Testis (tissue), 5 donors: ENCODE measurements at places on chromosomes 11 and 22. TPM values are rescaled to one million over a fixed set of nuclear protein-coding genes. Genes with fewer than 3 reads are reported as not detected.
A peak's percentile ranks its signal among the peaks of the same experiment; 100 is the strongest.

IGLL1 gene
- total RNA-seq: 24.6 TPM

- H3K27me3 ChIP-seq: no peaks in the 10 kb centered on the region
- no peak overlapping the region for H3K4me3 ChIP-seq
- no peak overlapping the region for H3K27ac ChIP-seq
- no peak for DNase-seq
Observed at GRCh38 chr22:26786398-26786797, 129.0 kb downstream of the MIAT start.

DNA sequence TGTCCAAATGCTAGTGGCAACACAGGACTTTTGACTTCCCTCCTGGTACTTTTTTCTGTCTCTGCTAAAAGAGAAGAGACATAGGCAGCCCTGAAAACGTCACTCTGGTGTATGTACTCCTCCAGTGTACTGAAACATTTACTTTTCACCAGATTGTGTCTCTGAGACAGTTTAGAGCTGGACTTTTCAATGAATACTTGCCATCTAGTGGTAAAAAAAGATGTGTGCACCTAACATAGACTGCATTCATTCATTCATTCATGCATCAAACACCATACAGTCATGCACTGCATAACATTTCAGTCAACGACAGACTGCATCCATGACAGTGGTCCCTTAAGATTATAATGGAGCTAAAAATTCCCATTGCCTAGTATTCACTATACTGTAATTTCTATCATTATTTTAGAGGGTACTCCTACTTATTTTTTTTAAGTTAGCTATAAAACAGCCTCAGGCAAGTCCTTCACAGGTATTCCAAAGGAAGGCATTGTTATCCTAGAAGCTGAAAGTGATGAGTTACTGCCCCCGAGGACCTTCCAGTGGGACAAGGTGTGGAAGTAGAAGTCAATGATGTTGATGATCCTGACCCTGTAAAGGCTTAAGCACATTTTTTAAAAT is 186.2 kb downstream of the SPON1 start:
- no peaks in the 10 kb centered on the region for H3K36me3 ChIP-seq
- no peaks in the 10 kb centered on the region for H3K4me1 ChIP-seq

DNA sequence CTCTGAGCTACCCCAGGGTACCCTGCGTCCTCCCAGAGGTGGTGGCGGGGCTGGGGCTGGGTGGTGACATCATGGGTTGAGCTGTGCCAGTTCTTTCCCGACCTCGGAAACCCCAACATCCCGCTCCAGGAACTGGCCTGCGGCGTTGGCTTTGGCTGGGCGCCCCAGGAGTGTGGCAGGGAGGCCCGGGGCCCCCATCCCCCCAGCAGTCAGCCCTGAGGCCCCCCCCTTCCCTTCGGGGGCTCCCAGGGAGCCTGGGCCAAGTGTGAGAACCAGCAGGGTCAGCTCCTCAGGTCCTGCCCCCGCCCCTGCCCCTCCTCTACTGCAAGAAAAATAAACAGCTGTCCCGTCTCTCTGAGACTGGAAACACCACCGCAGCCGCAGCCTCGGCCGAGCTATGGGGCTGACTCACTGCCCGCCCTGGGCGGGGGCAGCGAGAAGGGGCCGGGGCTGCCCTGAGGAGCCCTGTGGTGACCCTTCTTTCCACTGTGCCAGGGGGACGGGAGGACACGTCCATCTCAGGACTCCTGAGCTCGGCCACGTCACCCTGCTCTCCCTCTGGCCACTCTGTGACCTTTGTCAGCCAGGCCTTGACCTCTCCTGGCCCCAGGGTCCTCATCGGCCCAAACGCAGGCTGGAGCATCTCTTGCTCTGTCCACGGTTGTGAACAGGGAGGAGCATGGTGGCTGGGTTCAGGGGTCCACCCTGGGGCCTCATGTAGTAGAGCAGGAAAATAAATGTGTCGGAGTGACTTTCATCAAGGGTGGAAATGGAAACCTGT is 73.4 kb downstream of the WNT7B start:
- no peak overlapping the region for H3K27ac ChIP-seq
- no peak overlapping the region for H3K4me3 ChIP-seq
- H3K36me3 ChIP-seq: no peaks in the 10 kb centered on the region
- no peaks in the 10 kb centered on the region for H3K27me3 ChIP-seq
- H3K4me1 ChIP-seq: no peaks in the 10 kb centered on the region

PGA5 gene
- 0.43 TPM for total RNA-seq

ATP6V1E1 gene
- 160 TPM for total RNA-seq

DNA sequence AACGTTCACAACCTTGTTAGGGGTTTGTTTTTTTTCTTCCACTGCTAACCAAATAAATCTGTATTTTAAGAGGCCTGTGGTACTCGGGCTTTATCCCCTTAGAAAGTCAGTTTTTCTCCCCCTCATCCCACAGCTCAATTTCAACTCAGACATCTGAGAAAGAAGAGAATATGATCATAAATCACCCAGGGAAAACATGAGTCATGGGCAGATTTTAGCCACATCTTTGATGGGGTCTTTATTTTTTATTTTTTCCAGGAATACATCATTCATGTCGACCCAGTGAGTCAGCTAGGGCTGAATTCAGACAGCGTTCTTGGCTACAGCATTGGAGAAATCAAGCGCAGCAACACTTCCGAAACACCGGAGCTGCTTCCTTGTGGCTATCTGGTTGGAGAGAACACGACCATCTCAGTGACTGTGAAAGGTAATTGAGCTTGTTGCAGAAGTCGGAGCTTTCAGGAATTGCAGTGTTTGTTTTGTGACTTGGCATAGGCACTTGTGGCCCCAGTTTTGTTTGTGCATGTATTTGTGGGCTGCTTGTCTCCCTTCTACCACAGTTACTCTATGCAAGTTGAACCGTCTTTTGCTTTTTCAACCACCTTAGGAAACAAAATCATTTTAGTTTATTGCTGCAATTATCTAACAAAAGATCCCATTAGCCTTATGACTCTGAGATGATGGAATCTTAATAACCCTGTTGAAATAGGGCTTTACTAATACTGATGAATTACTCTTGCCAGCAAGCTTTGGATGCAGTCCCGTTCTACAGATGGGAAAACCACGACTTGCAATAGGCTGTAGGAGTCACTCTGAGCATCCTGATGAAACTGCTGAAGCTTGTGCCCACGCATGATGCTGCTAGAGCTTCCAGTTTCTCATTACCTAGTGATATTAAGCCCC is 62.7 kb downstream of the DBX1 start:
- H3K4me3 ChIP-seq: no peak overlapping the region
- H3K27me3 ChIP-seq: no peaks in the 10 kb centered on the region
- DNase-seq: no peak
- H3K4me1 ChIP-seq: no peaks in the 10 kb centered on the region
- no peak overlapping the region for H3K27ac ChIP-seq

ARRB1 gene
- total RNA-seq: 8.4 TPM

PLAAT2 gene
- total RNA-seq: 0.43 TPM

- peak; percentile 76 for DNase-seq
- H3K27ac ChIP-seq: no peak overlapping the region
- H3K27me3 ChIP-seq: no peaks in the 10 kb centered on the region
Observed at GRCh38 chr11:33266393-33267215, 9.4 kb downstream of the HIPK3 start.

- no peaks in the 10 kb centered on the region for H3K36me3 ChIP-seq
- no peaks in the 10 kb centered on the region for H3K4me1 ChIP-seq
- H3K27ac ChIP-seq: no peak overlapping the region
- DNase-seq: no peak
Observed at GRCh38 chr11:60625262-60625661, 74.2 kb upstream of the MS4A8 start.
